Urothelium cell line (cell line): ENCODE measurements at places on chromosomes 16 and 17.

DNA sequence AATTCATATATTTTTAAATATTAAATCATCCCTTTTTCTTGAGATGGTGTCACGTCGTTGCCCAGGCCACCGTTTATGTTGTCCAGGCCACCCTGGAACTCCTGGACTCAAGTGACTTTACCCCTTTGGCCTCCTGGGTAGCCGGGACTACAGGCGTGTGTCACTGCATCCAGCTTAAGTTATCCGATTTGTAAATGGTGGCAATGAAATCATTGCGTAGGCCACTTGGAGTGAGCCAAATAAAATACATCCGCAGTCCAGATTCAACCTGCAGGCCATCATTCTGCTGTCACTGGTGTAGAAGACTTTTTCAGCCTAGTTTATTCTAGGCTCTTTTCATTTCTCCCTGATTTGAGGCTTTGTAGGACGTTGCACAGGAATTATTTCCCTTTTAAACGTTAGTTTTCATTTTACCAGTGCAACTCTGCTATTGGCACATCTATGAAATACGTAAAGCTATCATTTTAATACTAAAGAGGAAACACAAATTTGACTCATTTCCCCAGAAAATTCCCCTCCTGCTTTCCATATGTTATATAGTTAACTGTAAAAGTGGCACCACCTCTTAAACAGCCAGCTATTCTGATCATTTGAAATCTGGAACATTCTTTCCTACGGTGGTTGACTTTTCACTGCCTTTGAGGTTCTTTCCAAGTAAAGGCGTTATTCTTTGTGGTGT is 449.8 kb downstream of the MAF start:
- DNase-seq = no peak

DNA sequence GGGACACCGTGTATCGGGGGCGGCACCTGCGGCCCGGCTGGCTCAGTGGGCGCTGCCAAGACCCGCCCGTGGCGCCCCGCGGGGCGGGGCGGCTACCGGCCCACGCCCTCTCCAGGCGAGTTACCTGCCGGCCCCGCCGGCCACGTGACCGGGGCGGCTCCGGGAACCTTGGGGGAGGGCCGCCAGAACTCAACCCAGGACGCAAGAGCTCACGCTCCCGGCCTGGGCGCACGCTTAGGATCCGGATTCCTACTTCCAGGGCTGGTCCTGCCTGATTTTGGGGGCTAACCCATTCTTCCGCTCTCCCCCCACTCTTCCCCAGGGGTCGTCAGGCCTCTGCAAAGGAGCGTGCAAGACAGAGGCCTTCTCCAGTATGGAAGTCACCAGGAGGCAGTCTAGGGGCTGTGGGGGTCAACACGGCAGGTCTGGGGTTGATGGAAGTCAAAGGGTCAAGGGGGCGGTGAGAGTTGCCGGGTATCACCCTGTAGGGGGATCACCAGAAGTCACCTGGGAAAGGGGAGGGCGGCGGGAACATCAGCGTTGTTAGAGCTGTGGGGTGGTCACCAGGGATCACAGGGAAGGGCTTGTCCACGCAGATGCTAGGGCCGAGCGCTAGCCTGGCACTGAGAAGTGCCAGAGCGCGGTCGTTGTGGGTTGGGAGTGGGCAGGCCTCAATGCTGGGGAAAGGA is 354 bp upstream of the ESRP2 start:
- no peak for DNase-seq

- no peak for DNase-seq
Observed at GRCh38 chr16:55499281-55499680, 9.6 kb upstream of the LPCAT2 start.

GRCh38 chr17:56891751-56892150 is 22.1 kb downstream of the TRIM25 start:
- DNase-seq = no peak

GRCh38 chr17:57735707-57736106 is 9.4 kb downstream of the CCDC182 start:
- DNase-seq = peak; percentile 59

- no peak for DNase-seq
Observed at GRCh38 chr17:1188812-1189504, 9.2 kb upstream of the ABR start.

DNA sequence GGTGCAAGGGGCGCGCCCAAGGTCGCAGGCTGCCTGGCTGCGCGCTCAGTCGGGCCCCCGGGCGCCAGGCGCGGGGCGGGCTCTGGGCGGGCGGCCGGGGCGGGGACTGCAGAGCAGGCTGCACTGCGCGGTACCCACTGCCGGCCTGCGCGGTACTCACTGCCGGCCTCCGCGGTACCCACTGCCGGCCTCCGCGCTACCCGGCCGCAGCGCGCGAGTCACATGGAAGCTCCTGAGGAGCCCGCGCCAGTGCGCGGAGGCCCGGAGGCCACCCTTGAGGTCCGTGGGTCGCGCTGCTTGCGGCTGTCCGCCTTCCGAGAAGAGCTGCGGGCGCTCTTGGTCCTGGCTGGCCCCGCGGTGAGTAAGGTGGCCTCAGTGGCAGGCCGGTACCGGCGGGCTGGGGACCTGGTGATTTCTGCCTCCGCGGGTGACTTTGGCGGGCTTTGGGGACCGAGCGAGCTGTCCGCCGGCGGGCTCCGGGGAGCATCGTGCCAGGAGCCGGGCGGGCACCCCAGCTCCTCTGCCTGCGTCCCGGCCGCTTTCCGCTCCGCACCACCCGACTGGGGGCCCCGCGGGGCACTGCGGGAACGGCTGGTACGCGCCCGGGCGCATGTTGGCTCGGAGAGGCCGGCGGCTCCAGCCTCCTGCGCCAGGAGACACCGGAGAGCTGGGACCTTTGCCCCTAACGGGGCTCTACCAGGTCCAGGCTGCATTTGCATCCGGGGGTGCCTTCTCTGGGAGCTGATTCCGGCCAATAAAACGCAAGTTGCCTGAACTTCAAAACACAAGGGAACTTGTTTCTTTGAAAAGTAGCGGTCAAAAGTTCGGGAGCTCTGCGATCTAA is at the start of gene SLC47A1:
TSS of gene SLC47A1 (plus strand) at position 137 of the 844 bp plus-strand sequence. CDS start at position 223, 86 bp downstream.
- DNase-seq = peak; percentile 45

DNA sequence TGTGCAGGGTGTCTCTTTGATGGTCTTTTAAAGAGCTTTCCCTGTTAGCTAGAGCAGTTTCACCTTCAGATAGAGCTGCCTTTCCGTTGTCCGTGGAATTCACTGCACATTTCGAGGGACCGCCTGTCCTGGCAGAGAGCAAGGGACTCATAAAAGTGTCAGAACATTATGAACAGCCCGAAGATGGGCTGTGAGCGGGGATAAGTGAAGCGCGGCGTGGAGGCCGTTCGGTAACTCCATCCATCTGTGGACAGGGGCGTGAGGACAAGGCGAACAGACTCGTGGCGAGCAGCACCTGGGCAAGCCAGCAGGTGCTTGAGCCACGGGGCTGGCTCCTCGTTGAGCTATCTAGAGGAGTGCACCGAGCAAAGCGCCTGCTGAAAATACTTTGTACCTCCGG is 371.2 kb downstream of the MAF start:
- DNase-seq = no peak

GRCh38 chr17:32141258-32141657 is 1.0 kb upstream of the RHOT1 start:
- DNase-seq = no peak

GRCh38 chr17:76775021-76775600 is 37.2 kb downstream of the MFSD11 start:
- no peak for DNase-seq

DNA sequence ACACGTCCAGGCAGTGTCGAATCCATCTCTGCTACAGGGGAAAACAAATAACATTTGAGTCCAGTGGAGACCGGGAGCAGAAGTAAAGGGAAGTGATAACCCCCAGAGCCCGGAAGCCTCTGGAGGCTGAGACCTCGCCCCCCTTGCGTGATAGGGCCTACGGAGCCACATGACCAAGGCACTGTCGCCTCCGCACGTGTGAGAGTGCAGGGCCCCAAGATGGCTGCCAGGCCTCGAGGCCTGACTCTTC is 7.2 kb upstream of the CD68 start:
- no peak for DNase-seq

GRCh38 chr17:20189302-20189701 is 180.1 kb downstream of the SPECC1 start:
- DNase-seq = peak; percentile 48

DNA sequence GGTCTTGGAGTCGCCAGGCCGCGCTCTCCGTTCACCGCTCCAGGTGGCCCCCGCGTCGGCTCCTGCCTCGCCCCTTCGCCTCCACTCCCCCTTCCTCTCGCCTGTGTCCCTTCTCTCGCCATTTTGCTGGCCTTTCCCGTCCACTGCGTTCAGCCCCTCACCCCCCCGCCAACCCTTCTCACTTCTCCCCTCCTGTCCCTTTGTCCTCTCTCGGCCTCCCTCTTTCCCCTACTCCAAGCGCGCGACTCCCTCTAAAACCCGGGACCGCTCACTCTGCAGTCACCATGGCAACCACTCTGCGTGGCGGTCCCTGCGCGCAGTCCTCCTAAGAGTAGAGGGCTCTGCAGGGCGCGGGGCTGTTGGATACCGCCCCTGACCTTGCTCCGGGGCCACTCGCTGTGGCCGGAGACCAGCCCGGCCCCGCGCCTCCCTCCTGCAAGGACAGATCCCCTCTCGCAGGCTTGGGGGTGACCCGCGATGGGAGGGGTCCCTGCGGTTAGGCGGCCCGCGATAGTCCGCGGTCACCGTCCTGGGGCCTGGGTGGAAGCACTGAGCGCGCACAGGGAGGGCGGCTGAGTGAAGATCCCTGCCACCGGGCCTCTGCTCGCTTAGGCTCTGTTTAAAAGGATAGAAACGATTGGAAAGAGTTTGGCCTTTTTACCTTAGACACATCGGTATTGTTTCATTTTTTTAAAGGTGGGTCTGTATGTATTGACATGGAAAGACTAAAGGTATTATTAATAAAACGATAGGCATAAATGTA is 454 bp downstream of the CCDC40 start:
- peak; percentile 50 for DNase-seq

DNA sequence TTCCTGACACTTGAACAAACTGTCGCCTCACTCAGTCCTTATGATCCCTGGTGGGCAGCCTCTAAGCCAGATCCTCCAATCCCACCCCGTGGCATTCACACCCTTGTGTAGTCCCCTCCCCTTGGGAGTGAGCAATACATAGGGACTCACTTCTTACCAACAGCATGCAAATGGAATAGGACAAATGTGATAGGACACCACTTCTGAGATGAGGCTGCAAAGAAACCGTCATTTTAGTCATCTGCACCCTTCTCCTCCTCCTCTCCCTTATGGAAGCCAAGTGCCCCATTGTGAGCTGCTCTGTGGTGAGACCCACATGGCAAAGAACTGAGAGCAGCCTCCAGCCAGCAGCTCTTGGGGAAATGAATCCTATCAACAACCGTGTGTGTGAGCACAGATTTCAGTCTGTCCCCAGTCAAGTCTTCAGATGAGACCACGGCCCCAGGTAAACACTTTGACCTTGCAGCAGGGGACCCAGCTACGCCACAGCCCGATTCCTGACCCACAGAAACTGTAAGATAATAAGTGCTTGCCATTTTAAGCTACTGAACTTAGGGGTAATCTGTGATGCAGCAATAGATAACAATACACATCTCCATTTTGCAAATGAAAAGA is 46.9 kb downstream of the ZFHX3 start:
- DNase-seq = no peak
